ENCODE measurements at places on chromosomes 3 and 15.

GRCh38 chr15:62153228-62153627 lies 11.9 kb downstream of the C2CD4B start:
- no peak for DNase-seq

DNA sequence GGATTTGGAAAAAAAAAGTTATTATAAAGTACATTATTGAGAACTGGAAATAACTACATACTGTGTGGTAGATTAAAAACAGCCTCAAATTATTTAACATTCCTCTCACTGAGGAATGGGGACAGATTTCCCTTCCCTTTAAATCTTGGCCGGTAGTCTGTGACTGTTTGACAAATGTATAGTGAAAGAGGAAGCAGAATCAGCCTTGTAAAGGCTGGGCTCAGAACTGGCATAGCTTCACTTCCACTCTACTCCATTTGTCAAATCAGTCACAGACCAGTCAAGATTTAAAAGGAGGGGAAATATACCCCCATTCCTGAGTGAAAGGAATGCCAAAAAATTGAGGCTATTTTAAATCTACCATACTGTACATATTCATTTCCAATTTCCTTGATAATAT lies 18.2 kb upstream of the B4GALT4 start:
- DNase-seq: no peak

DNA sequence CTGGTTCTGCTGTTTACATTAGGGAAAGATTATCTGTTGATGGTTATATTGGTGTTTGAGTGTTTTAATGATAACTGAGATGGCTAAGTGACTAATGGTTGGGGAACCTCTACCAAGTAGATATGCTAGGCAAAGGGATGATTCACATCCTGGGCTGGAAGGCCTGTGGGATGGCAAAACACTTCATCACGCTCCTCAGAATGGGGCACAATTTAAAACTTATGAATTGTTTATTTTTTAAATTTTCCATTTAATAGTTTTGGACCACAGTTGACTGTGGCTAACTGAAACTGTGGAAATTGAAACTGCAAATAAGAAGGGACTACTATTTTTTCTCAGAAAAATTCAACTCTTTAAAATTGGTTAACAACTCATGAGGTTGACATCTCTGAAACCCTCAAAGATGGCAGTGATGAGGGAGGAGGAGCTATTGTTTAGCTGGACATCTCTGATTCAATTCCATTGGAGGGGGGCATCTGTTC lies 100.5 kb upstream of the ZBED2 start:
- DNase-seq: peak; percentile 29

GRCh38 chr3:110859993-110860392 lies 211.6 kb upstream of the NECTIN3 start:
- DNase-seq: no peak

- no peak for DNase-seq
These were observed 114.1 kb upstream of the PPP2R3A start for GRCh38 chr3:135851201-135852081.

GRCh38 chr3:19598870-19599269 lies 335.1 kb downstream of the EFHB start:
- DNase-seq: no peak

GRCh38 chr3:65979731-65980130 lies 59.0 kb downstream of the MAGI1 start:
- DNase-seq: no peak

- DNase-seq: no peak
These were observed 85.9 kb downstream of the CHSY1 start for GRCh38 chr15:101165905-101166471.

DNA sequence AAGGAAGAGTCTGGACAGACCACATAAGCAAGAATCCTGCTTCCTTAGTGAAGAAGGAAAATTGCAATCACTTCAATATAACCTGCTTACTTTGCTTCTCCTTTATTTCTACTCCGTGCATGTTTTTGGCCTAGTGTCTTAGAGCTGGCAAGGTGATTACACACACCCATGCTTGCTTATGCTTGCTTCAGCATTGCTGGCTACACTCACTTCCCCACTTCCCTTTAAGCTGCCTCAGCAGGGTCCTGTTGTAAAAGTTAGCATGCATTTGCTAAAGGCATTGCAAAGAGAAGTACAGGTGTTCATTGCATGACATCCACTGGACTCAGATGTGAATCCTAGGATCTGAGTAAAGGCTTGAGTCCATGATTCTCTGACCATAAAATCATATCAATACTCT lies 47.5 kb upstream of the STT3B start:
- DNase-seq: no peak

DNA sequence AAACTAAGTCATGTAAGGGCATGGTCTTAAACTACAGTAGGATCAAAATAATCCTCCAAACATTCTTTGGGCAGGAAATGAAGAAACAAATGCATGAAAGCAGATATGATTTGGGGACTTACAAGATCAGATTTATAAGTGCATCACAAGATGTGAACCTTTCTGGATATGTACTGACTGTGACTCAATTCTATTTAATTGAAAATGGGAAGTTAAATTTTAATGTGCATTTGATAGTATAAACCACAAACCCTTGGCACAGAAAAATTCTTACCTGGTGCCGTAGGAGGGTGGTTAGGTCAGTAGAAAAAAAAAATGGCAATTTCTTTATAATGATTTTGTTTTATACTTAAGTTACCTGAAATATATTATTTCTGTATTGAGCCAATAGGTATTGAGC lies 262.5 kb upstream of the TGFBR2 start:
- no peak for DNase-seq
